ENCODE measurements at places on chromosomes 12 and 14.

DNA sequence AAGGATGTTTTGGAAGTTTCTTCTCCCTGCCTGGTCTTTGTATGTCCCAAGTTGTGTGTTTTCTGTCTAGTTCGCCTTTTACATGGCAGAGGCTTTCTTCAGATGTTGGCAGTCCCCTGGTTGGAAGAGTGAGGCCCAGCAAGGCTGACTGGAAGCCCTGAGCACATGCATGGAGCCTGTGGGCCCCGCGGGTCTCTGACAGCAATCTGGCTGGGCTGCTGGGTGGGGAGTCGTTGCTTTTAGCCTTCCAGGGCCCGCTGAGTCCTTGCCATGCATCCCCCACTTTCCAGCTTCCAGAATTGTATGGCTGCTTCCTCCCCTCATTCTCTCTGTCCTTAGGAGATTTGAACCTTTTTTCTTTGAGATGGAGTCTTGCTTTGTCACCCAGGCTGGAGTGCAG lies 25.3 kb downstream of the ANKRD9 start:
- DNase-seq = no peak

DNA sequence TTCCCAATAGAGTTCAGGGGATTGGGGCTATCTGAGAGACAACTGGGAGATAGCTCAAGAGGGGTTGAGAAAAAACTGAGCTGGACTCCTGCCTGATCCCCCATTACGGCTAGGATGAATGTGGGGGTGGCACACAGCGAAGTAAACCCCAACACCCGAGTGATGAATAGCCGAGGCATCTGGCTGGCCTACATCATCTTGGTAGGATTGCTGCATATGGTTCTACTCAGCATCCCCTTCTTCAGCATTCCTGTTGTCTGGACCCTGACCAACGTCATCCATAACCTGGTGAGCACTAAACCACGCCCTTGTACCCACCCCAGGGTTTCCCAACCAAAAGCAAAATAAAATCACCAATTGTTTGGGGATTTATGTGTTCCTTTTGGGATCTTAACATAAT lies 1.0 kb downstream of the ORMDL2 start:
- DNase-seq = no peak

GRCh38 chr12:90677552-90677951 lies 277.4 kb downstream of the CCER1 start:
- no peak for DNase-seq

- DNase-seq = no peak
These were observed 177.2 kb upstream of the RASSF8 start for GRCh38 chr12:25781232-25781631.

DNA sequence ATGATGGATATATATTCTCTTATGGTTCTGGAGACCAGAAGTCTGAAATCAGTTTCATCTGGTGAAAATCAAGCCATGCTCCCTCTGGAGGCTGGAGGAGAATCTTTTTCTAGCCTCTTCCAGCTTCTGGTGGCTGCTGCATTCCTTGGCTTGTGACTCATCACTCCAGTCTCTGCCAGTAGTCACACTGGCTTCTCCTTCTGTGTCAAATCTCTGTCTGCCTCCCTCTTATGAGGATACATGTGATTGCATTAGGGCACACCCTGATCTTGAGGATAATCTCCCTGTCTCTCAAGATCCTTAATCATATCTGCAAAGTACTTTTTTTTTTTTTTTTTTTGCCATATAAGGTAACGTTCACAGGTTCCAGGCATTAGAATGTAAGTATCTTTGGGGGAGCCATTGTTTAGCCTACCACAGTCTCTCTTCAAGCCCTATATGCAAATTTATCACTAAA lies 17.7 kb downstream of the DNAL1 start:
- no peak for DNase-seq

GRCh38 chr14:99802301-99803105 lies 9.3 kb downstream of the EML1 start:
- DNase-seq = no peak

GRCh38 chr12:49305762-49306510 lies 11.0 kb downstream of the PRPH start:
- no peak for DNase-seq

GRCh38 chr14:23056956-23057756 lies at the start of gene CDH24:
Gene CDH24 (minus strand): TSS chr14:23057520. CDS start chr14:23055733, 1,787 bp downstream.
- DNase-seq = peak; percentile 81

DNA sequence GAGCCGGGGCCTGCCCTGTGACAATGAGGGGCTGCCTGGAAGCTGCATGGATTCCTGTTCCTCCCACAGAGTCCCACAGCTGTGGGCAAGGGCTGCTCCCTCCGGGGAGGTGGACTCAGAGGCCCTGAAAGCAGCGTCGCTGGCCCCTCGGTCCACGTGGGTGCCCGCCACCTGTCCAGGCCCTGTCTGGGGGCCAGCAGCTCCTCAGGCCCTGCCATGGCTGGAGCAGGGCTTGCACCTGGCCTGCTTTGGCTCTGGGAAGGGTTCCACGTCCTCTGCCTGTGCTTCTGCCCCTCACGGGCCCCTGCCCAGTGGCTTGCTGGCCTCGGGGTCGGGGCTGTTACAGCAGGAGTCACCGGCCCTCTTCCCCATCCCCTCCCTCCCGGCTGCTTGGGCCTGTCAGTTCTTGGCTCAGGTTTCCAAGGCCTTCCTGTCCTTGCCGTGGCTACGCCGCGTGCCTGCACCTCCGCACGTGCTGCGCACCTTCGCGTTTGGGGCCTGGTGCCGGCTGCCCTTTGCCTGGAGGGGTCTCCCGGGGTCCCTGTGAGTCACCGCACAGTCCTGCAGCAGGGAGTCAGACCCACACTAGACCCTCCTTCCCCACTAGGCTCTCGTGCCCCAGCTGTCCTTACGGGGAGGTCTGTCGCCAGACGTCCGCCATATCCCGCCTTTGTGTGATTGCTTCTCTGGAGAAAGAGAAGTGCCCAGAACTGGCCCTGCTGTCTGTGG lies 5.8 kb downstream of the FBRSL1 start:
- no peak for DNase-seq

DNA sequence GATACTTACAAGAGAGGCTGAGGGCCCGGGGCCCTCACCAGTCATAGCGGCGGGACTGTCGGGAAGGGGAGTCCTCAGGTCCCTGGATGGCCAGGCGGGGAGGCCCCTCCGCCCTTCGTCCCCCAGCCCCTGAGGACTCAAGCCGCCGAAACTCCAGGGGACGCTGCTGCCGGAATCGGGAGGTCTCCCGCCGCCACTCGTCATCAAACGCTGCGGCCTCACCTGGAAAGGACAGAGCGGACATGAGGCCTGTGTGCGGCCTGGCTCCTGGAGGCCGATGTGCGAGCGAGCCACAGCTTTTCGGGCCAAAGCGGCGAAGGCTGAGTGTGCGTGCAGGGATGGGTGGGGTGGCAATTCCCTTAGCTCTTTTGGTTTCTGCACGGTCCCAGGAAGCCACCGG lies 4.2 kb downstream of the MLF2 start:
- DNase-seq = no peak

GRCh38 chr12:102633981-102634605 lies 153.7 kb upstream of the IGF1 start:
- no peak for DNase-seq

- no peak for DNase-seq
These were observed 62.2 kb upstream of the INSM2 start for GRCh38 chr14:35471803-35472202.

DNA sequence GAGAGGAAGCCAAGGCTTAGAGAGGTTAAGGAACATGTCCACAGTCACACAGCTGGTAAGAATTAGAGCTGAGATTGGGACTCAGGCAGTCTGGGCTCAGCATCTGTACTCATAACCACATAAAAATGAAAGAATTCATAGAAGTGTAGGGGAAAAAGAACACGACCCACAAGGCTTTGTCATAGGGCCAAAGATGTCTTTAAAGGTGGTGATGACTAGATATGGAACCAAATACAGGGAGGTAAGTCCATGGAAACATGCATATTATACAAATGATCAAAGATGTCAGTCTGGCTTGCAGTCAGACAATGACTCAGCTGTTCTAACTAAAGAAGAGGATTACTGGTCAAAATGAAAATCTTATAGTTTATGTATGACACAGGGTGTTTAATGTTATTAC lies 7.2 kb upstream of the SSPN start:
- no peak for DNase-seq

GRCh38 chr12:43730283-43730682 lies 28.3 kb downstream of the PUS7L start:
- no peak for DNase-seq

GRCh38 chr14:63875311-63875710 lies 22.5 kb downstream of the SYNE2 start:
- DNase-seq = no peak

DNA sequence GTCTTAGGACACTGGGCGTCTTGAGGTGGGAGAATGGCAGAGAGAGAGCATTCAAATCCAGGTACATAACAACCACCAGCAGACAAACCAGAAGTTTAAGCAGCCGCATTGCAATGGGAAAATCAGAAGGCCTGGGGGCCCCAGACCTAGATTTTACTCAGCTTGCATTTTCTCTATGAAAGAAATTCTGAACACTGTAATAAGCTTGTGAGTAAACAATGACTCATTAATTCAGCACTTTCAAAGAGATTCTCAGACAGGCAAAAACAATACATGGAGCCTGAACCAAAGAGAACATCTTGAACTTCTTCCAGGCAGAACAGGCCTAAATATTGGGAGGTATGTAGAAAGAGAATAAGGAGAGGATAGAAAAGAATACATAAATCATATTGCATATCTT lies 69.8 kb upstream of the IFNG-AS1 start:
- no peak for DNase-seq

DNA sequence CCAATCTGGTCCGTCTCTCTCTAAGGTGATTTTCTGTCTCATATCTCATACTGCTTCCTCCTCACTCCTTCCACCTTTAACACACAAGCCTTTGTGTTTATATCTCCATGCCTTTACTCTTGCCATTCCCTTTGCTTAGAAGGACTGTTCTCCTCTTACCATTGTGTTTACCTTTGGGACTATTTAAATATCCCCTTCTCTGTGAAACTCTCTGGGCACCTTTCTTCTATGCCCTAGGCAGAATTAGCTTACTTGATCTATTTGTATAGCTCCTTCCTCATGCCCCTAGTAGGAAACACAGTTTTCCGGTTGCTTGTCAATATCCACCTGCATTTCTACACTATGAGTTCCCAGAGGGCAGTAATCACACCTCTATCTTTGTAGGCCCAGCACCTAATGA lies 3.9 kb upstream of the AMHR2 start:
- no peak for DNase-seq

- no peak for DNase-seq
These were observed 85.8 kb downstream of the NUMB start for GRCh38 chr14:73372529-73372928.

- DNase-seq = no peak
These were observed 815.8 kb downstream of the BCL11B start for GRCh38 chr14:98456231-98456630.

- DNase-seq = no peak
These were observed 397.3 kb downstream of the ZFP36L1 start for GRCh38 chr14:68395604-68396003.

GRCh38 chr12:82300611-82301010 lies 57.6 kb downstream of the CCDC59 start:
- no peak for DNase-seq

- DNase-seq = no peak
These were observed 25.1 kb upstream of the ZNF268 start for GRCh38 chr12:133156125-133156690.

- no peak for DNase-seq
These were observed 321.1 kb upstream of the PRICKLE1 start for GRCh38 chr12:42910656-42911055.

- peak; percentile 85 for DNase-seq
These were observed 1.0 kb downstream of the ELK3 start for GRCh38 chr12:96194971-96195844.

DNA sequence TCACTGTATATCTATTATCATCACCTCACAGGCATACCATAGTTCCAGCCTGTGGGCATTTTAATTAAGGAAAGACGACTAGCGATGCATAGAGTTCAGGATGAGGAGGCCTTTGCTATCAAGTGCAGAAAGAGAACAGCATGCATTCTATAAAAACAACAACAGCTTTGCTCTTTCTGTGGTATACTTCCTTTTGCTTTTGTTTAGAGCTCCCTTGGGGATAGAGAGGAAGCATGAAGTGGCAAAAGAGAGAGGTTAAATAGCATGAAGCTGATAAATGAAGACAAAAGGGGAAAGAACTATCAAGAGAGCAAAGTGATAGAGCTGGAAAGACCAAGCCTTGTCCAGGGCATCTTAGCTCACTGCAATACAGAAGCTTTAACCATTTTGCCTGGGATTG lies 23.5 kb downstream of the IFNG-AS1 start:
- no peak for DNase-seq

GRCh38 chr14:55354500-55354899 lies 57.1 kb downstream of the ATG14 start:
- peak; percentile 72 for DNase-seq

DNA sequence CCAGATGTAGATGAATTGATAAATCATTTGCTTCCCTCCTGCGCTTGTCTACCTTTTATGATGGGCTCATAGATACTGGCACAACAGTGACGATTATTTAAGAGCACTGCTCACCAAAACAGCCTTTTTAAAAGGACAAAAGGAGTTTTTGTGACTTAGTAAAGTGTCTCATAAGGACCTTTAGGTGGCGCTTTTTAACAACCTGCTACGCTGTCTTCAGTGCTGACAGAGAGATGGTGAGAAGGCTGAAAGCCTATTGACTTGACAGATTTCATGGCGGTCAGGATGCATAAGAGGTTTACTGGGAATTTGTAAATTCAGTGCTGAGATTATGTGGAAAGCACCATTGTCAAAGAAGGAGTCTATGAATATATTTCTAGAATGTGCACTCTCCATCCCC lies 87.6 kb downstream of the SLC15A5 start:
- no peak for DNase-seq

DNA sequence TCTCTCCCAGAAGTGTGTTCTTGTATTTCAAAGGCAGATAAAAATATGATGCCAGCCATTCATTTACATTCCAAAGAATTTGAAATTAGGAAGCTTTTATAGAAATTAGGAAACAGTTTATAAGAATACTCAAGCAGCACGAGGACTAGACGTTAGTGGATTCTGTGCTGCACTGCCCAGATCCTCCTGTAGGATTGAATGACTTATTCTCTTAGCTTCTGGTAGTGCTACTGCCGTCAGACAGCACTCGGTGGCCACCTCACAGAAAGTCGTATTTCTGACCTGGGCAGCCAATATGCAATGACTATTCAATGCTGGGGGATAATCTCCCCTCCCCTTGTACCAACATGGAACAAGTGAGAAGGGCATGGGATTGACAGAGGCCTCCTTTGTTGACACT lies 326.4 kb downstream of the RPL10L start:
- no peak for DNase-seq

- DNase-seq = no peak
These were observed 16.0 kb upstream of the RFX4 start for GRCh38 chr12:106566771-106567170.

Measured in activated CD8-positive, alpha-beta memory T cell treated with anti-CD3 and anti-CD28 coated beads, Interleukin-2, amount 10 ng/mL, durations not matched to agents 7 days and 5 days (primary cell).